ENCODE measurements at places on chromosomes 5 and 9.

DNA sequence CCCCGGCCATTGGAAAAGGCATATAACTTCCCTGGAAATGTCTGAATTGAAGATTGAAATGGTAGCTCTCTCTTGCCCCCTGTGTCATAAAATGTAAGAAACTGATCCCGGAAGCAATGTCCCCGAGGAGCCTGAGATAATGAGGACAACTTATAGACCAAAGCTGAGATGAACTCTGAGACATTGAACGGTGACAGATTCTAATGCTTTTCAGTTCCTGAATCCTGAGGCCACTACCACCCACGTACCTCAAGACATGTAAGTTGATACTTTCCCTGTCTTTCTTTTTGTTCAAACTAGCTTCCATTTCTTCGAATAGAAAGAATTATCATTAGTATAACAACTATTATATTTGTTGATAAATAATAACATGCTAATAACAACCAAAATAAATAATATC, 51.0 kb downstream of the KIF4B start:
- no peaks in the 10 kb centered on the region for H3K36me3 ChIP-seq
- DNase-seq = no peak
- H3K4me1 ChIP-seq = no peaks in the 10 kb centered on the region
- H3K4me3 ChIP-seq = no peak overlapping the region

DNA sequence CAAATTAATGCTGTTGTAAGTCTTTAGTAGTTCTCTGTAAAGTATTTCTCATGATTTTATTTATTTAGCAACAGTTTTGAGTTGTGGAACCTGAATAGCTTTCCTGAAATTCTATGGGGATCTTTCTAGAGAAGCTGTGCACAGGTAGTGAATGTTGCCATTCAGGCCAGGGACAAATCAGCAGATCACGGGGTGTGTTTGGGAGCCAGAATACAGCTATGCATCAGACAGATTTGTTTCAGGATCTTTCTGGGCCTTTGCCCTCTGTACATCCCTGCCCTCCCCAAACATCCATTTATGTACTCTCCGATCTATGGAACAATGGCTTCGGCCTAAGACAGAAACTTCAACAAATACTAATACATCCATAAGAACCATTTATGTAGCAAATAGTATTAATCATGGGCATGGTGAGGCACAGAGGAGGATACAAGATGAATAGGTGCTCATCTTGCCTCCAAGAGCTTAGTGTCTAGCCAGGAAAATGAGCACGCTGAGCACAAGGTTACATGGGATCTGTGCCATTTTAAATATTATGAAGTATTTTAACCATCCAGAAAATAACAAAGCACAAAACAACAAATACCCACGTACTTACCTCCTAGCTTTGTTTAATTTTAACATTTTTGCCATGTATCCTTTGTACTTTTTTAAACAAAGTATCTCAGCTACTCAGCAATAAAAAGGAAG, 13.1 kb downstream of the ARHGEF37 start:
- no peak overlapping the region for H3K27ac ChIP-seq
- no peaks in the 10 kb centered on the region for H3K27me3 ChIP-seq
- H3K4me1 ChIP-seq = no peaks in the 10 kb centered on the region

DNA sequence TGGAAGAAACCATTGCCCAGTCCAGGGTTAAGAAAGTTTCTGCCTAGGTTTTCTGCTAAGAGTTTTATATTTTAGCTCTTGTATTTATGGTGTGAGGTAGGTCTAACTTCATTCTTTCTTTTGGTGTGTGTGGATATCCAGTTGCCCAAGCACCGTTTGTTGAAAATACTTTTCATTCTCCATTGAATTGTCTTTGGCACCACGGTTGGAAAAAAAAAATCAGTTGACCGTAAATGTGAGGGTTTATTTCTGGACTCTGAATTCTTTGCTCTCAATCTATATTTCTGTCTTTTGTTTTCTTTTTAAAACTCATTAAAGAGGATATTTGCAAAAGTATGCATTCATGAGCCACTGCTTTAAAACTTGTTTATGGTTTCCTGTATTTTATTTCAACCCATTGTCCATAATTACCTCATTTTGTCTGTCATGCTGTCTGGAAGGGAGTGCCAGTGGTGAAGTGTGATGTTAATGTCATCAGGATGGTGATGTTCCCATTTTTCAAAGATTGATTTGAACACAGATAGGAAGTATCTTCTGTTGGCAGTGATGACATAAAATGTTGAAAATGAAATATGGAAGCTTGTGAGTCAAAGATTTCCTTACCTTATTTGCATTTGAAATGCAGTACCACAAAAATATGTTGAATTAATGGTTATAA, 33.9 kb downstream of the HABP4 start:
- no peaks in the 10 kb centered on the region for H3K27me3 ChIP-seq
- no peak overlapping the region for H3K4me3 ChIP-seq
- H3K4me1 ChIP-seq = no peaks in the 10 kb centered on the region
- no peak overlapping the region for H3K27ac ChIP-seq
- no peaks in the 10 kb centered on the region for H3K36me3 ChIP-seq

DNA sequence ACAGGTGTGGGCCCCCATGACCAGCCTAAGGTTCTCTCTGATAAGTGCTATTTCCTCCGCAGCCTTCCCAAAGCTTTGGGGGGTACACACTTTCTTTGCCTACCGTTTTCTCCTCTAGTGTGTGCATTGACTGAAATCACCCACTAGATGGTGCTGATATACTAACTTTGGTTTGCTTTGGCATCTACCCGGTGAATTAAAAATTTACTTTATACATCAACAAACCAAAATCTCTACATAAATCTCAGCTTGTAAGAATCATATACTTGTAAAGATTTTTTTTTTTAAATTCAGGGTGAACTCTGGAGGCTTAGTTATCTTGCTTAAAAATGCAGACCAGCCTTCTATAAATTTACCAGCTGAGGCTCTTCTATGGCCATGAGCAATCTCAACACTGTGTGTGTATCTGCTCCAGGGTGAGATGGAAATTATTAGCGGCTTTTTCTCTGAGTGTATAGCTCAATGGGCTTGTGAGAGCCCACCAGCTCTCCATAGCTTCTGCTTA, 475.7 kb upstream of the TNC start:
- no peak overlapping the region for H3K4me3 ChIP-seq
- no peak for DNase-seq
- no peaks in the 10 kb centered on the region for H3K27me3 ChIP-seq
- no peaks in the 10 kb centered on the region for H3K36me3 ChIP-seq
- H3K4me1 ChIP-seq = no peaks in the 10 kb centered on the region
- no peak overlapping the region for H3K27ac ChIP-seq

GRCh38 chr9:33202552-33203201, 35.5 kb upstream of the B4GALT1 start:
- DNase-seq = no peak
- H3K36me3 ChIP-seq = no peaks in the 10 kb centered on the region
- no peaks in the 10 kb centered on the region for H3K4me1 ChIP-seq
- H3K4me3 ChIP-seq = no peak overlapping the region
- H3K27me3 ChIP-seq = no peaks in the 10 kb centered on the region
